AML-193 (cell line): ENCODE measurements at places on chromosomes 1 and 21.

DNA sequence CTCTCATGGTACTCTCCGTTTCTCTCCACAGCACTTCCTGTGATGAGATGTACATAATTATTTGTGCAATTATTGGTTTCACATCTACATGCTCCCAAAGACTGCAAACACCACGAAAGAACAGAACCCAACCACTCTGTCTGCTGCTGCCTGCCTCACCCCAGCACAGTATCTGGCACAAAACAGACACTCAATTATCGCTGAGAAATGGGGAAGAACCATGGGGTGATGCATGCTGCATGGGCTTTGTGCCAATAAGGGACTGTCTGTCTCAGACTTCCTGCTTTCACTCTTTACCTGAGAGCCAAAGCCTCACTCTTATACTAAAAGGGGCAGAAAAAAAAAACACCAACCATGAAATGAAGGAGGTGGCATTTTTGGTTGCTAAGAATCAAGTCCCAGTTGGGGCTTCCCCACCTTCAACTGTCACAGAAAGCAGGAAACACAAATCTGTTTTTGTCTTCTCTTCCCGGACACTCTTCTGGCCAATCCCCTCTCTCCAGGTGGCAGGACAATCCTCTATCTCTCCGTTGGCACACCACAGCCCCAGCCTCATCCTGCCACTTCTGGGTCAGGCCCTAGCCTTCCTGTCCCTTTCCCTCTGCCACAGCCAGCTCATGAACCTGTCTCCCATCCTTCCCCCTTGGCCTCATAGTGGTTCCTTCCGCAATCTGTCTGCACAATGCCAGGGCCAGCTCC lies 82.0 kb downstream of the TGFBR3 start:
- DNase-seq: peak; percentile 36

DNA sequence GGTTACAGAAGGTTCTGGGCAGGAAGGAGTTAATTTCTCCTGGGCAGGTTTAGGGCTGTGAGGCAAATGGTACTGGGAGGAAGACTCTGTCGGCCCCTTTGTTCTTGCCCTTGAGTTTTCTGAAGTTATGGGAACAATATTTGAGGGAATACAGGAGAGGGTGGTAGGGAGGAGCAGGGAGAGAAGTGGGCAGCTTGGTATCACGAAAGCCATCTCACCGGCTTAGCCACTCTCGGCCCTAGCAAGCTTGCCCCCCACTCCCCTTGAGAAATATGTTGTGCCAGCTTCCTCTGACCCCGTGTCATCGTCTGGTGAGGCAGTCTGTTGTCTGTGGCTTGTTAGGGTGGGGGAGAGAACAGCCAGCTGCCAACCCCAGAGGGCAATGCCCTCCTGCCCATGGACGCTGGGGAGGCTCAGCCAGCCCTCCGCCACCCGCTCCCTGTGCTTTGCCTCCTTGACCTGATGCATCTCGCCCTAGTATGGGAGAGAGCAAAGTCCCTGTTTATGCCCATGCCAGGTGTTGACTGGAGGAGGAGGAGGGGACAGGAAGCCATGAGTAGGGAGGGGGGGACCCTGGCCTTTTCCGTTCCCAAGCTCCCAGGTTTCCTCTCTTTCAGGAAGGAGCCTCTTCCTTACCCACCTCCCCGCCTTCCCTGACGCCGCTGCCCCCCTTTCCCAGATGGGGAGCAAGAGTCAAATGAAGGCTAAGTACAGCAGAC lies 1.2 kb downstream of the EFNA1 start:
- DNase-seq: no peak

DNA sequence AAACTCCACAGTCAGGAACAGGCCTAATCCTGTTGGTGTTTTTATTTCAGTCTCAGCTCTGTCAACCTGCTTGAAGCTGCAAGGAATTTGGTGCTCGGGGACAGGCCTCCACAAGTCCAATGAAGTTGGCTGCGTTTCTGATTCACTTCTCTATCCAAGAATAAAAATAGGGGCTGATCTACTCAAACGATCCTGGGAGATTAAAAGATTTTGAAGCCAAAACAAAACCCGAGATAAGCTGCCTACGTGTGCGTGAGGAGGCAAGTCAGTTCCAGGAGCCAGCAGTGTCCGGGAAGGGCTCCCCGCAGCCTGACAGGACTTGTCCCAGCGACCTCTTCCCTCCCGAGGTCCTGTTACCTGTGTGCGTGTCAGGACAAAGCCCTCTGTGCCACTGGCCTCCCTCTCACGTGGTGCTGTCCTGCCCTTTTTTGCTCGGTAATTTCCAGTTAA lies 98.0 kb downstream of the ETS2 start:
- no peak for DNase-seq

DNA sequence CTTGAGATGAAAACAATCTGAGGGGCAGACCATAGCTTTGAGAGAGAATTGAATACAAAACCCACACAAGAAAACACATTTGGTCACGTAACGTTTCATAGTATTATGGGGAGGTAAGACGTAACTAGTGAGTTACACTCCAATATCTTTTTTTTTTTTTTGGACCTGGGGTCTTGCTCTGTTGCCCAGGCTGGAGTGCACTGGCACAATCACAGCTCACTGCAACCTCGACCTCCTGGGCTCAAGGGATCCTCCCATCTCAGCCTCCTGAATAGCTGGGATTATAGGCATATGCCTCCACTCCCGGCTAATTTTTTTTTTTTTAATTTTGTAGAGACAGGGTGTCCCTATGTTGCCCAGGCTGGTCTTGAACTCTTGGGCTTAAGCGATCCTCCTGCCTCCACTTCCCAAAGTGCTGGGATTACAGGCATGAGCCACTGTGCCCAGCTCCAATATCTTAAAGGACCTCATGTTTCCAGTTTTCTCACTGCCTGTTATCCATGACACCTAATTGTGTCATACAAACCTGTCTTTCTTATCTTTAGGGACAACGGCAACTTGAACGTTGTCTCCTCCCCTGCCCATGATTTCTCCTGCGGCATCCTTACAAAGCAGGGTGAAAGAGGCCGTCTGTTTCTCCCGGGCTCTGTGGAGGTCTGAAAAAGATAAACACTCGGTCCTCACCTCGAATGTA lies 5.3 kb downstream of the TRIM45 start:
- no peak for DNase-seq

- DNase-seq: no peak
Observed at GRCh38 chr21:33848249-33848953, 67.2 kb downstream of the ATP5PO start.

DNA sequence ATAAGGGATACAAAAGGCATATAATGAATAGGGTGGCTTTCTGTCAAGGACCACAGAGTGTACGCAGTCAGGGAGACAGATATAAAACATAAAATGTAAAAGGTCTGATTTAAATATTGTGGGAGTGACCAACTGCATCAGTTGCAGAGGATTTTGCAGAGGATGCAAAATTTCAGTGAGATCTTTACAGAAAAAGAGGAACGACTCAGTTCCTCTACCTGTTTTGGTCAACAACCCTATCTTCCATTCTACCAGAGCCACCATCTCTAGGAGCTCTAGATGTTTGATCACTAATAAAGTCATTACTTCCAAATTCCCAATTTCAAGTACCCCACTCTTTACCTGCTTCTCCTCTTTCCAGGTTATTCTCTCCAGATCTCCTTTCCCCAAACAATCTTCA lies 16.5 kb downstream of the SOD1 start:
- DNase-seq: no peak

DNA sequence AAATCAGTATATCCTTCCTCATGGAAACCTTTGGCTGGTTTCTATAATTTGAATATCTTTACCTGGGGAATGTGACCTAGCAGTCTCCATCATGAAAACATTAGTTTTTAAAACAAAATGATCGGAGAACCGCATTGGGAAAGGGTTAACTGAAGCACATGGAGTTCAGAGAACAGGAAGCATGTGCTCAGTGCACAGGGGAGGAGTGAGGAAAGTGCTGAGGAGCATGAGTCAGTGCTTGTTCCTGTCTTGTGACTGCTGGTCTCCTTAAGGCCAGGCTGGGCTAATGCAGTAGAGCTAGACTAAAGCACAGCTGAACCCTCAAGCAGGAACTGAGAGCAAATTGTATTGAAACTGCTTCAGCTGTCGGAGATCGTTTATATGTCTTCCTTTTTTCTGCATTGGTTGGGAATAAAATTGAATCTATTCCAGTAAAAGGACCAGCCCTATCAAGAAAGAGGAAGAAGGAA lies 5.8 kb downstream of the IFI16 start:
- peak; percentile 96 for DNase-seq

DNA sequence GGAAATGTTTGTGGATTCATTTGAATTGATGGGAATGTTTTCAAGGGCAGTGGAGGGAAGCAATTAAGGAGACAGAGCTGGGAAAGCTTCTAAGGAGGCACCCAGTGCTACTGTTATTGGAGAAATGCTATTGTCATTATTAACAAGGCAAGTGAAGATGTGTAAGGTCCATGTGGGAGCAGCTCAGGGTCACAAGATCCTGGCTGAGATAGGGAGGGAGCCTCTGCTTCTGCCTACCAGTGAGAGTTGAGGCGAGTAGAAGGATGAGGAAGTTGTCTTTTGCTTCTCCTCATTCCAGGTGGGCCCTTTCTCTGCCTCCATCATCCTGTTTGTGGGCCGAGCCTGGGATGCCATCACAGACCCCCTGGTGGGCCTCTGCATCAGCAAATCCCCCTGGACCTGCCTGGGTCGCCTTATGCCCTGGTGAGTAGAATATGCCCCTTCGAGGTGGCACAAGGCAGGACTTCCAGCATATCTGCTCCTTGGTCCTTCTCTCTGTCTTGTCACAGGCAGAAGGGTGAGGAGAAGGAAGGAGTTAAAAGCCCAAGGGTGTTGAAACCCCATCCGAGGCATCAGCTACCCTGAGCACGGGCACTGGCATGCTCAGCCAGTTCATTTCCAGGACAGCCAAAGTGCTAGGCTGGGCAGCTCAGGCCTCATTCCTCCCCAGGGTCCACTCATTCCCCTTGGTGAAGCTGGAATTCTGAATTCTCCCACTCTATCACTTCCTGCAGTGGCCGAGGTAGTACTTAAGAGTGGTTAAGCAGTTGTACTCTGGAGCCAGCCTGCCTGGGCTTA lies 3.7 kb downstream of the MFSD2A start:
- no peak for DNase-seq

DNA sequence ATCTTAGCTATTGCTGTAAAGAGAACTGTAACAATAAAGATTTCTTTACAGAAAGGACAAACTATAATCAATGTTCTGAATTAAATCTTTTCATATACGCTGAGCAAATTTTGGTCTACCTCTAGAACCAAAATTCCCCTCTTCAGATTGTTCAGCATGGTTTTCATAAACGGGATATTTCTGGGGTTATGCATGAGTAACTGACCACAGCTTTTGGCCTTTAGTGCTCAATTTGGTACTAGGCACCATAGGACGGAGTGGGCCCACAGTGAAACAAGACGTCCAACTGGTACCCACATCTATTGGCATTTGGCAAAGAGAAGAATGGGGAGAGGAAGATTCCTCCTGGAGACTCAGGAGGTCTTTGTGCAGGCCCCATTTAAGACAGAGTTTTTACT lies 184.5 kb downstream of the TGFBR3 start:
- DNase-seq: no peak

DNA sequence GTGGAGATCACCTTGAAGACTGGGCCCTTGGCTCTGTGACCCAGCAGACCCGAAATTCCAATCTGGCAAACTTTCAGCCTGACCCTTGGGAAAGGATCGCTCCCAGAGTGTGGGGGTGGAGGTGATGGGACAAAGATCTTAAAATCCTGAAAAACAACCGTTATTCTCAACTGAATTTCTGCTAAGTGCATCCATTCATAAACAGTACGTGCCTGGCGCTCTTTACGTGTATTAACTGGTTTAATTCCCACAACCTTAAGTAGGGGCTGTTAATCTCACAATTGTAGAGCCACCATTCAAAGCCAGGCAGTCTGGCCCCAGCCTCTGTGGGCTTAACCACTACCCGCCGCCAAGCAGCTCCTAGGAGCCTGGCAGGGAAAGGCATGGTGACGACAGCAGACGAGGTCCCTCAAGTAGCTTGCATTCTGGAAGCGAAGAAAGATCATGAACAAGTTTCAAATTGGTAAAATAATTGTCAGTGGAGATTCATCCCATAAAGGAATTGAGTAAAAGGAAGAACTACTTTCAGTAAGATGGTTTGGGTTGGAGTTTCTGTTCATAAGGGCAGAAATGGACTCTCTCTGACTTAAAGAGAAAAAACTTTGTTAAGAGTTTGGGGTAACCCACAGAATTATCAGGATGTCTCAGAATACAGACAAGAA lies 11.4 kb upstream of the RGS16 start:
- DNase-seq: peak; percentile 50

DNA sequence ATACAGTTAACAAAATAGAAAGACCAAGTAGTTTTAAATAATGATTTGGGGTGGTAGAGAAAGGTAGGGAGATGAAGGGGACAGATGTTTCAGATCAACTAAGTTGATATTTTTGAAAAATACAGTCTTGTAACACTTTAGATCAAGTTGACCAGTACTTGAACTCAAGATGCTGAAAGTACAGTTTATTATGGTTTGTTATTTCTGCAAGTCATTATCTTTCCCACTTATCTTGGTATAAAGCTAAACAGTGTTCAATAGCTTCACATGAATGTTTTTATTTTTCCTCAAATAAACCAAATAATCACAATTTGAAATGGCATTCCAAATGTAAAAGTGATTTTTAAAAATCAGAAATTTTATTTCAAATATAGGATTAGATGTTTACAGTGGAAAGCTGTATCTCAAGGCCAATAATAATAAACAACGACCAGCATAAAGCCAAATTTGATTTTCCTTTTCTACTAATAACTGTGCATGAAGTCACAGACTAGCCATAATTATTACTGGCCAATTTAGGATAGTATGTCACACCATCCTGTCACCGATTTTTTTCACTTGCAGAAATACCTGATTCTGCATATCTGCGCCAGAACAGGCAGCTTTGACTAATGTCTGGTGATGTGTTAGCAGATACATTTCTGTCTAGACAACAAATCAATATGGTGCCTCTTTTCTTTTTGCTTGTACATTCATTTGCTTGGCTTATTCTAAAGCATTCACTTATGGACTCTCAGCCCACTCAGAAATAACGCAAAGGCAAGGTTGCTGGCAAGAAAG lies 320.2 kb downstream of the TM2D1 start:
- DNase-seq: no peak

DNA sequence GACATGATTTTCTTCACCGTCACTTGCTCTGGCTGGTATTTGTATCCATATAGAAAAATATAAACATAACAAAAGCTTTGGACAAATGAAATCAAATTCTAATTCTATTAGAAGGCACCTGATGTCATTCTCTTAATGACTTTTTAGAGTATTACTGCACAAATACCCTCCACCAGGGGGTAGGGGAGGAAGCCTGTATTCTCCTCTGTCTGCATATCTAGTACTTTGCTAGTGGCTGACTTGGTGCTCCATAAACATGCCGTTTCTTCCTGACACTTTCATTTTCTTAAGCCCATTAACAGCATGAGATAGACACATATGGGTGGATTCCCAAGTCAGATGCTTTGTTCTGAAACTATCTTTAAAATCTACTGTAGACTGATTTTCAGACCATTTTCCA lies 20.6 kb upstream of the KCNJ15 start:
- DNase-seq: no peak

GRCh38 chr1:192022827-192023226 lies 135.4 kb upstream of the RGS18 start:
- no peak for DNase-seq

DNA sequence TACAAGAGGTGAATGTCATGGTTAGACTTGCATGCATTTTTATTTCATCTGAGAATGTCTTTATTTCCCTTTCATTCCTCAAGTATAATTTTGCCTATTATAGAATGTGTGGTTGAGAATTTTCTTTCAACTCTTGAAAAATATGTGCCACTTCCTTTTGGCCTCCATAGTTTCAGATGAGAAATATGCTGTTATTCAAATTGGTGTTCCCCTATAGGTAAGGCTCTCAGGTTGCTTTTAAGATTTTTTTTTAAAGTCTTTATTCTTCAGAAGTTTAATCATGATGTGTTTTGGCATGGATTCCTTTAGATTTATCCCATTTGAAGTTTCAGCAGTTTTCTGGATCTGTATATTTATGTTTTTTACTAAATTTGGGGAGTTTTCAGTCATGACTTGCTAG lies 2.1 kb downstream of the MROH7 start:
- DNase-seq: no peak
